Dermis microvascular lymphatic vessel endothelial cell (primary cell): ENCODE measurements at places on chromosomes 2 and 18. TPM values are rescaled to one million over a fixed set of nuclear protein-coding genes. Genes with fewer than 3 reads are reported as not detected.

DNA sequence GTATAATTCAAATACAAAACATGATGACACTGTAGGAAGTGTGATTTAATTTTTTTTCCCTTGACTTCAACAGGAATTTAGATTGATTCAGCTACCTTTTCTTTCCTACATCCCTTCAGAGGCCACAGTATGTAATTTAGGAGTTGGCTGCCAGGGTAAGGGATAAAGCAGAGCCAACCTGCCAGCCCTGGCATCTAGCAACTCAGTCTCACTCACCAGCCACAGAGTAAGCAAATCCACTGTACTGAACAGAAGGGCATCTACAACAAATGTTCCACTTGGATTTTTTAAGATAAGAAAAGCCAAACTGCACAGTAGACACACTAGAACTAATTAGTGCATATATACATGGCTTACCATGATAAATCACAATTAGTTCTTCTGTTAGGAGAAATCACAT lies 54.3 kb upstream of the PEX13 start:
- no peak for DNase-seq

- DNase-seq, result peak; percentile 66
Measured at GRCh38 chr2:173963323-173963816, 1.8 kb downstream of the SP3 start.

The CEBPZOS gene
- 6.7 and 11.0 TPM in 2 replicates for total RNA-seq

GRCh38 chr2:101518578-101519492 lies 43.9 kb upstream of the RFX8 start:
- peak; percentile 43 for DNase-seq

- no peak for DNase-seq
Measured at GRCh38 chr2:86783615-86784339, 6.9 kb downstream of the CD8A start.
